RWPE2 (cell line): ENCODE measurements at places on chromosomes 7 and 10.
A peak's percentile ranks its signal among the peaks of the same experiment; 100 is the strongest.

DNA sequence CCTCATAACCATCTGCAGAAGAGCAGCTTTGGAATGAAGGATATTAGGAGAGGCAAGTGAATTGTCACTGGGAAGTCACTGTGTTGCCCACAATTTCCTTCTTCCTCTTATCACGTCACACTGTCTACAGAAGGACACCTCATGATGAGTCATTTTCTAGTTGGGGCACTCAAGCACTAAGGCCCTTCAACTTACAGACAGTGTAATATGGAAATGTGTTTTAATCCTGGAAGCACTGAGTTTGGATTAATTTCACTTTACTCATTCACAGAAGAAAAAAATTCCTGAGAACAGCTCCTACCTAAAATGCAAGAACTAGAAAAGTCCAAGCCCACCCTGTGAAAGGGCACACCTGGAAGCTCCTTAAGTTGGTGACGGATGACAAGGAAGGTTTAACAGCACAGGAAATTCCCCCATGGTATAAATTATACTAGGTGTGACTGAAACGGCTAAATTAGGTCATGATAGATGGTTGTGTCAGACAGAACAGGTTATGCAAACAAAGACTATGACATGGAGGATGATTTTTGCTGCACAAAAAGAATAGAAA is 56.6 kb downstream of the PARD3 start:
- DNase-seq = no peak

GRCh38 chr10:85400981-85401695 is 965.5 kb downstream of the GRID1 start:
- no peak for DNase-seq

GRCh38 chr7:123070702-123071286 is 75.3 kb upstream of the TAS2R16 start:
- DNase-seq = no peak

DNA sequence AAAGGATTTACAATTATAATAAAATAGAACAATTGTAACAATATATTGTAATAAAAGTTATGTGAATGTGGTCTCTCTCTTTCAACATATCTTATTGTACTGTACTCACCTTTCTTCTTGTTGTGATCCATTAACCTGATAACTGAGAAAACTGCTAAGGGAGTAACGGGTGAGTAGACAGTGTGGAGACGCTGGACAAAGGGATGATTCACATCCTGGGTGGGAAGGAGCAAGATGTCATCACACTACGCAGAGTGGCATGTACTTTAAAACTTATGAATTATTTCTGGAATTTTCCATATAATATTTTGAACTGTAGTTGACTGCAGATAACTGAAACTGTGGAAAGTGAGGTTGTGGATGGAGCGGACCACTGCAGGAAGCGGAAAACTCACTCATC is 91.2 kb upstream of the PLPP4 start:
- DNase-seq = no peak

- no peak for DNase-seq
Measured at GRCh38 chr10:104577861-104578521, 63.1 kb upstream of the SORCS3 start.

- DNase-seq = no peak
Measured at GRCh38 chr7:131898418-131898817, 342.0 kb upstream of the PODXL start.

GRCh38 chr10:24958721-24959381 is 6.4 kb upstream of the PRTFDC1 start:
- no peak for DNase-seq

DNA sequence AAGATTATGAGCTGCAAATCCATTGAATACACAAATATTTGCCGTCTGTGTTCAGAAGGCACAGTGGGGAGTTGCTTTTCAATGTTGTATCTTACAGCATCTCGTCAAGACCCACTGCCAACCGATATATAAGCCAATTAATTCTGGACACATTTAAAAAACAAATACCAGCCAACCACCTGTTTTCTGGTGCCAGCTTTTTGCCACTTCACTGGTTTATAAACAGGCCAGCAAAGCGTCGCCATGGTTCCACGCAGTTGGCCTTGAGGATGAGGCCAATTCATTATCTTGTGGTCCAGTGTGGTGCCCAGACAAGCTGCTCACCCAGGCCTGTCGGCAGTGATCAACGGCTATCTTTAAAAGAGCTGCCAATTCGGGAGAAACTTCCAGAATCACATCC is 321.0 kb downstream of the TCERG1L start:
- DNase-seq = no peak

DNA sequence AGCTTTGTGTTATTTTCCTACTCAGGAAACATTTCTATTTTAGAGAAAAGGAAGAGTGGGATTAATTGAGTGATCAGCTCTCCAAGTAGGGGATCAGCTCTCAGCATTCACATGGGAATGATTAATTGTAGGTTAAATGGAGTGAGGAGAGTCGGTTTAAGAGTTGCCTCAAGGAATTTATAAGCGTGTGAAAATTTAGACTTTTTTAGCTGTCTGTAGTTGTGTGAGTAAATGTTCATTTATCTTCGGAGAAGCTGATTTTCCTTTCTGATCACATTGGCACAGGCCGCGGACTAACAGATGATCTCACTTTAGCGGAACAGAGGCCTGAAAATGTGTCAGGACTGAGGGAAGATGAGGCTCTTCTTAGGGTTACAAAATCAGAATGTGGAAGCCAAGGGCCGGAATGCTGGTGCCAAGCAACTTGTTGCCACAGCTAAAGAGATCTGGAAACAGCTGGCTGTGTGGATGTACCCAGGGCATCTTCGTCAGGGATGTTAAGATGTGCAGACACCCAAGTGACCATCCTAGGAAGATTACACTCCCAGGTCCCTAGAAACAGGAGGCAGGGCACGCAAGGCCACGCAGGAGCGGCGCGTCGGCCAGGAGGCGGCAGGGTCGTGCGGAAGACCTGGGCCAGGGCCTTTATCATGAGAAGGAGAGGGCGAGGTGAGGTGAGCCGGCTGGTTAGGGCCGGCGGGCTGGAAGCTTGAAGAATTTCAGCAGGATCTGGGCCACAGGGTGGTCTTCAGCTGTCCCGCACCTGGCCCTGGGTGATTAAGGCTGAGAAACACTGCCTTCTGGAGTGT is 35.1 kb upstream of the TTYH3 start:
- no peak for DNase-seq

DNA sequence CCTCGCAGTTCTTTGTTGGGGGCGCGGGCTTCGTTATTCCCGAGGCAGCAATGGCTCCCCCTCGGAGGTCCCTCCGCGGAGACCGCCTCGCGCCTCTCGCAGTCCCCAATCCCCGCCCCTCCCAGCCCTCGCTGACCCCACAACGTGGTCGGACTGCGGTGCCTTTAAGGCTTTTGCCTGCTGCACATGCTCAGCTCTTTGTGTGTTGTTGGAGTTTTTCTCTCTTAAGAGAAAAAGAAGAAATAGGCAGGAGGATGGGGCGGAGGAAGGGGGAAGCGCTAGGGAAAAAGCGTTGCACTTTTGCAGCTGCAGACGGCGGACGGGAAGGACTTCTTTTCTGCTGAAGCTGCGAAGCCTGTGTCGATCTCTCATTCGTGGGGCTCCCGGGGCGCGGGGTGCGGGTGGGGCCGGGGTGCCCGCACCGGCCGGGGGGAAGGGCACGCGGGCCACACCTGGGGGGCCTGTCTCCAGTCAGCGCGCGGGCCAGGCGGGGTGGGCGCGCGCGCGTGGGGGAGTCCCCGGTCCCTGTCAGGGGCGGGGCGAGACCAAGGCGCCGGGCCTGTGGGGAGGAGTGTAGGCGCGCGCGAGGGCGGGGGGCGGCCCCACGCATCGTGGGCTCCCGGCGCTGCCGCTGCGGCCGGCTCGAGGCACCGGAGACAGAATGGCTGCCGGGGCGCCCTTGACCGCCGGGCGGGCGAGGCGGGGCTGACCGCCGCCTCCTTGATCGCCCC is 445 bp upstream of the ATRNL1 start:
- no peak for DNase-seq

DNA sequence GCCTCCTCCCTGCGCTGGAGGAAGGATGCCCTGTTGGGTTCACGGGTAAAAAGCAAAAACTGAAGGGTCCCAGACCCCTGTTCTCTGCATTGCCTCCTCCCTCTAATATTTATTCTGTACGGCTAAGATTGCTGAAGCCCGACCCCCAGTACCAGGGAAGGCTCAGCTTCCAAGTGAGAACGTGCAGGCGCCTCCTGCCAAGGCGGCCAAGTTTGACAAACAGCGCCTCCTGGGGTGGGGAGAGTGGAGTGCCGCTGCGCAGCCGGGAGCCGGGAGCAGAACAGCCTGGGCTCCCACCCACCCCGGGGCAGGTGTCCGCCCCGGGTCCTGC is 4.7 kb upstream of the EBF3 start:
- DNase-seq = no peak

DNA sequence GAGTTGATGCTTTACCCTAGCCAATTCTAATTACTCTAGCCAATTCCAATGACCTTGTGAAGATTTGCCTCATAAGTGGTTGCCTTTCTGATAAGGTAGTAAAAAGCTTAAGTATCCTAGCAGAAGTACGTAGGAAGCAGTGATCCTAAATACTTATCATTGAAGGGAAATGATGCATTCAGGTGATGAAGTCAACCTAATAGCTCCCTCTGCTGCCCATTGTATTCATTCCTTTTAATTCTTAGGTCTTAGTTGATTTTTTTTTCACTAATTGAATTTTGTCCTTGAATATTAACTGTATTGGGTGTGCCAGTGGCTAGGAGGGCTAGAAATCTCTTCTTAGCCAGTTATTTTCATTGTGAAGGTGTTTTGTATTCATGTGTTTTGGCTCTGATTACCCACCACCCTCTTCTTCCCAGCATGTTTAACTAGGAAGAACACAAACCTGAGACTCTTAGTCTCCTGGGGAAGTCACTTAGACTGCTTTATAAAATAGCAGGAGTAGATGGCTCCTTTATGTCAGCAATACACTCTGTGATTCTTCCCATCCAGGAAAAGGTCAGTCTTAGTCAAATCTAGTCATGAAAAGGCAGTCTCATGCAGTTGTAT is 46.3 kb downstream of the PLEKHA8 start:
- DNase-seq = no peak

DNA sequence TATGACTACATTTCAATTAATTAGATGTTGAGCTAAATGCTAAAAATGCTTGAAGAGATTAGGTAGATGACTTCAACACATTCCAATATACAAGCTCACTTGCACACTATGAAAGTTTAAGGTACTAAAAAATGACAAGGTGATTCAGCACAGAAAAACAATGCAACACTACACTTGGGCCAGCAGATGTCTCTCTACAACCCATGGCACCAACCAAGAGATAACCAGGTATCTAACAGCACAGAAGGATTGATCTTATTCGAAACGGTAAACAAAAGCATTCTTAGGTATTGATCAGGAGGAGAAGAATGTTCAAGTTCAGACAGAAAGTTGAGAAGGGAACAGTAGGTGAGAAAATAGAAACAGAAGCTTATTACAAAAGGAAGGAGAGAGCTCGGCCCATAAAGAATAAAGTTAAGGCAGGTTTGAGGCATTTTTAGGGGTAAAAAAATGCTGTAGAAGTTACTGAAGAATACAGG is 248.2 kb upstream of the KLF14 start:
- no peak for DNase-seq

GRCh38 chr7:32047801-32048200 is 22.4 kb downstream of the PDE1C start:
- no peak for DNase-seq

DNA sequence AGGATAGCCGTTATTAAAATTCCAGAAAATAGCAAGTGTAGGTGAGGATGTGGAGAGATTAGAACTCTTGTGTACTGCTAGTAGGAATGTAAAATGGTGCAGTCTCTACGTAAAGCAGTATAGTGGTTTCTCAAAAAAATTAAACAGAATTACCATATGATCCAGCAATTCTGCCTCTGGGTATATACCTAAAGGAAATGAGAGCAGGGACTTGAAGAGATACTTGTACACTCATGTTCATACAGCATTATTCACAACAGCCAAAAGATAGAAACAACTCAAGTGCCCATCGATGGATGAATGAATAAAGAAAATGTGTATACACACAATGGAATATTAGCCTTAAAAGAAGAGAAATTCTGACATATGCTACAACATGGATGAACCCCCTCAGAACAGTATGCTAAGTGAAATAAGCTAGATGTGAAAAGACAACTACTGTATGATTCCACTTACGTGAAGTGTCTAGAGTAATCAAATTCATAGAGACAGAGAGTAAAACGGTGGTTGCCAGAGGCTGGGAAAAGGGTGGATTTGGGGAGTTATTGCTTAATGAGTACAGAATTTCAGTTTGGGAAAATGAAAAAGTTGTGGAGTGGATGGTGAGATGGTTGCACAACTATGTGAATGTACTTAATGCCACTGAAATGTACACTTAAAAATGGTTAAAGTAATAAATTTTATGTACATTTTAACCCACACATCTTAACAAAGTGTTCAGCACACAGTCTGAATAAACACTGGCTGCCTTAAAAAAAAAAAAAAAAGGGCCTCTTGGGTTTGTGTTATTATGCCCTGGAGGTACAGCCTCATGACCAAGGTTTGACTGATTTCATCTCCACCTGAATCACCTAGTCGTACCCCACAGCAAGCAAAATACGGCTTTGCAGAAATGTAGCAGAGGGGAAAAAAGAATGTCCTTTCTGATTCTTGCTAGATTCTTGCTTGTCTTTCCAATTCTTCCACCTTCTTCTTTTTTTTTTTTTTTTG is 26.2 kb downstream of the BUB3 start:
- no peak for DNase-seq

GRCh38 chr7:27302590-27302989 is 60.0 kb downstream of the EVX1 start:
- no peak for DNase-seq

GRCh38 chr7:128893251-128894100 is 17.0 kb downstream of the KCP start:
- peak; percentile 95 for DNase-seq

DNA sequence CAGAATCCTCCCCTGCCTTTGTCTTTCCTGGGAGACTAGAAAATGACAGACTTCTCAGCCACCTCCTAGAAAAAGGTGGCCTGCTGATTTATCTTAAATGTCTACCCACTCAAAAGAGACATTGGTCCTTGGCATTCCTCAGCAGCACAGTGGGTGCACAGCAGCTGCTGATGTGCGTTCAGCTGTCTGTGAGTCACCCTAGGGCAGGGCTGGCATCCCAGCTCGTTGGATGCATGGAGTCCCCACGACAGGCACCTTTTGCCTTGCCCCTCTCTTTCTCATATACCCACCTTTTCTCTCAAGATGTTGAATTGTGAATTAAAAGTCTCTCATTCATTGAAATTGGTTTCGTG is 113.0 kb downstream of the DOCK1 start:
- no peak for DNase-seq

DNA sequence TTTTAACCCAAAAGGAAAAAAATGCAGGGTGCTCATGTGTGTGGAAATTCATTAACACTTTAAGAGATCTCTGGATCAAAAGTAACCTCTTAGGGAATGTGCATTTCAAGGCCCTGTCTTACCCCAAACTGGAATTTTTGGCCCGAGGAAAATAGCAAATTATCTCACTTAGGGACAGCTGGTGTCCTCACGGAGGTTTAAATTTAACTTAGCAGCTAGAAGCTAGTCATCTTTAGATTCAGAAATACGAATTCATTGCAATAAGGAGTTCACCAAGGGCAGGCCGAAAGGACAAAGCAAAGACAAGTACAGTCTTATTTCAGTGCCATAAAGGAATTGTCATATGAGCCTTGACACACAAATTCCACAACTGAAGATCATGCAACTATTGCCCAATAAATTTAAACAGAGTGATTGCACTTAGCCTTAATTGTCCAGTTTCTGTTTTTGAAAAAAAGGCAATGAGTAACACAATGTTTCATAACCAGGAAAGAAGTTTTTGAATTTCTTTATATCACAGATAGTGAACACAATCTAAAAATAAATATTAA is 22.4 kb upstream of the SEMA3C start:
- DNase-seq = no peak

GRCh38 chr7:16428672-16429071 is 7.3 kb upstream of the CRPPA start:
- DNase-seq = no peak
